ENCODE measurements at places on chromosomes 16 and 17.

- DNase-seq: no peak
These were observed 50.2 kb downstream of the CDH11 start for GRCh38 chr16:65071433-65072311.

DNA sequence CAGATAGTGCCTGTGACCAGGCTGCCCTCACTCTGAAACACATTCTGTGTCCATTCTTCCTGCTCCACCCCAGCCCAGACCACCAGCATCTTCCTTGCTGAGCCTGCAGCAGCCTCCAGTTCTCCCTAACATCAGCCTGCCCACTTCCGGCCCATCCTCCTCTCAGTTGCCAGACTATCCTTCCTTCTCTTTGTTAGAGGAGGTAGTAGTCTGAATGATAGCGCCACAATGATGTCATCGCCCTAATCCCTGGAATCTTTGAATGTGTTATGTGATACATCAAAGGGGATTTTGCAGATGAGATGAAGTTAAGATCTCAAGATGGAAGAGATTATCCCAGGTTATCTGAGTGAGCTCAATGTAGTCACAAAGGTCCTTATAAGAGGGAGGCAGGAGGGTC lies 3.2 kb upstream of the ZDHHC1 start:
- DNase-seq: no peak

GRCh38 chr17:72711521-72712310 lies 380.8 kb downstream of the SLC39A11 start:
- DNase-seq: no peak

GRCh38 chr17:62933501-62934385 lies 32.3 kb upstream of the TANC2 start:
- no peak for DNase-seq

DNA sequence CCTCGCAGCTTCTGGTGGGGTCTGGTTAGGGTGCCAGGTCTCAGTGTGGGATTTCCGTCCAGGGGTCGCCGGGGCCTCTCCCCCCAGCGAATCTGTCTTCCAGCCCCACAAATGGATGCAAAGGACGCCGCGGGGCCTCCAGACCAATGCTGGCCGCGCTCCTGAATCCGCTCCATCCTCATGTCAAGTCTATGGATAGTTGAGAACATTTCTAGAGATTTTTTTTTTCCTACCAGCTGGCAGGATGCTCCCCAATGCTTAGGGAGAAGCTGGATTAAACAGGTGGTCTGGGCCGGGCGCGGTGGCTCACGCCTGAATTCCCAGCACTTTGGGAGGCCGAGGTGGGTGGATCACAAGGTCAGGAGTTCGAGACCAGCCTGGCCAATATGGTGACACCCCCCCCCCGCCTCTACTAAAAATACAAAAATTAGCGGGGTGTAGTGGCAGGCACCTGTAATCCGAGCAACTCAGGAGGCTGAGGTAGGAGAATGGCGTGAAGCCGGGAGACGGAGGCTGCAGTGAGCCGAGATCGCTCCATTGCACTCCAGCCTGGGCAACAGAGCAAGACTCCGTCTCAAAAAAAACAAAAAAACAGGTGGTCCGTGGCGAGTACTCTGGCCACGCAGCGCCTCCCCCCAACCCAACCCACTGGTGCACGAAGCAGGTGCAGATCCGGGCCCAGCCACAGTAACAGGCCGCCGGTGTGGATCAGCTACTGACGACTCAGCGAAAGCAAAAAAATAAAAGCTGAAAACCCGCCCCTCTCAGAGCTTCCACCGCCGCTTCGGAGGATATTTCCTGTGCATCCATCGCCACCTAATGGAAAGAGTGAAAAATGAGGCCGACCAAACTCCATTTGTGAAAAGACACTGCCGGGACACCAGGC lies 1.1 kb upstream of the NXN start:
- DNase-seq: peak; percentile 40

- DNase-seq: no peak
These were observed 54.8 kb upstream of the SEC14L1 start for GRCh38 chr17:77085926-77086432.

DNA sequence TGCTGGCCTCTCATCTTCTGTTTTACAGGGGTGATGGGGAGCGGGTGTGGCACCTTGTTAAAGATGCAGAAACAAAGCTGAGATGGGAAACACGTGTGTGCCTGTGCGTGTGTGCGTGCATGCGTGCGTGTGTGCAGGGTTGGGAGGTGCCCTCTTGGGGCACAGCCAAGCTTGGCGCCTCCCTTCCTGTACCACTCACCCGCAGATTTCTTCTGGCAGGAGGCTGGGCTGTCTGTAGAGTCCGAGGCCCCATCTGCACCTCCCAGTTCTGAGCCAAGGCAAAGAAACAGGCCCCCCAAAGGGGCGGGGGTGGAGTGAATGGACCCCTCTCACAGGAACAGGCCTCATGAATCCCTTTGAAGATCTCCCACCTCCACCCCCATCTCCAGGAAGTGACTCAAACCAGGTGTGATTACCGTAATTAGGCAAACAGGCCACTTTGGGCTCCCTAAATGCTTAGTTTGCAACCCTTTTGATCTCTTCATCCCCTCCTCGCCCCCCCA lies 20.9 kb downstream of the TNS4 start:
- DNase-seq: peak; percentile 54

GRCh38 chr16:88424587-88425235 lies 28.4 kb upstream of the ZFPM1 start:
- no peak for DNase-seq

DNA sequence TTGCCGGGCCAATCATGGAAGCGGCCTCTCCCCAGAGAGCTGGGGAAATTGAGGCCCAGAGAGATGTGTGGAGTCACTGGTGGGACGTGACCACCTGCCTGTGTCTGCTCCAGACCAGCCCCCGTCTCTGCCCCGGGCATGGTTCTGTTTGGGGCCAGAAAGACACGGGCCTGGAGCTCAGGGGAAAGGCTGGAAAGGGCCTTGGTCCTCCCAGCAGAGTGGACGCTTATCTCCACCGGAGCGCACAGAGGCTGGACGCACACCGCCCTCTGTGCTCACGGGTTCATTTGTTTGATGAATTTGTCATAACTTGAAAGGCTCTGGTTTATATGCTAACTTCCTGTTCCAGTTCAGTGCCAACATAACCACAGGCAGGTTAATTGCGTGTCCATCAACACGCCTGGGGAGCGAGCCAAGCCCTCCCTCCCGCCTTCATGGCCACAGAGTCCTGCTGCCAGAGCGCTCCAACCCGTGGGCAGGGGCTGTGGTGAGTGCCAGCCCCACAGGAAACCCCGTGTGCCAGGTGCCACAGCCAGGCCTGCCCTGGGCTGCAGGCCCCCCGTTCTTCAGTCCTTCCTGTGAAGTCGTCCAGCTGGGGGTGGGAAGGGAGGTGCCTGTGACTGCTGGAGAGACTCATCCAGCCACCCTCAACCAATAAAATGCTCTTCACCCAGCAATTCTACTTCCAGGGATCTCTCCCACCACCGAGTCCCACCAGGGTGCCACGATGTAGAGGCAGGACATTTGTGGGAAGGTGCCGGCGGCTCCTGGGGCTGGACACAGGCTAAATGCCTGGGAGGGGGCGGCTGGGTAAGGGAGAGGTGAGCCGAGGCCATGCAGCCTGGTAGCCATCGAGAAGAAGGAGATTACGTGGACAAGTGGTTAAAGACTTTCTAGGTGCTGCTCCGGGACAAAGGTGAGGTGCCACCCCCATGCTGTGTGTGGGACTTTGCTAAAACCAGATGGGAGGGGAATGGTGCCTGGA lies 29.4 kb upstream of the BAHCC1 start:
- DNase-seq: no peak

- no peak for DNase-seq
These were observed 2.6 kb downstream of the HOXB3 start for GRCh38 chr17:48587276-48588073.

DNA sequence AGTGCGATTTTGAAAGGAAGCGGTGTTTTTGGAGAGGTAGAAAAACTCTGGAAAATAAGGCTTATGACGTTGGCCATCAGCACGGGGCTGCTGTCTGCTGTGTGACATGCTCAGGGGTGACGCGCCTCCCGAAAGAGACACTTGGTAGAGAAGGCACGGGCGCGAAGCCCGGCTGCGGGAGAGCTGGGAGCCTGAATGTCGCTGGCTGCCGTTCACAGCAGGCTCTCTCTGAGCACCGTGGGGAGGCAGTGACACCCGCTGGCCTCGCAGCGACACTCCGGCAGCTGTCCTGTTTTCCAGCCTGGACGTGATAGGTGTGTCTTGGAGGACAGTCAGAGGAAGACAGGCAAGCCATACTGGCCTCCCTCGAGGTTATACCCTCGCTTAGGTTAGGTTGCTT lies 759.1 kb upstream of the RBFOX1 start:
- no peak for DNase-seq

- DNase-seq: no peak
These were observed at the start of gene GP1BA for GRCh38 chr17:4931963-4932362. TSS of gene GP1BA (plus strand) at chr17:4932277. CDS start at chr17:4932605, 328 bp downstream.

- no peak for DNase-seq
These were observed 21.6 kb upstream of the RASL10B start for GRCh38 chr17:35709874-35710273.

- DNase-seq: no peak
These were observed 83.3 kb downstream of the GSG1L start for GRCh38 chr16:27980076-27980775.

GRCh38 chr16:75312875-75313274 lies 61.5 kb upstream of the BCAR1 start:
- DNase-seq: no peak
